Renal cortex interstitium (tissue), 15 donors: ENCODE measurements at places on chromosomes 1 and 21. TPM values are rescaled to one million over a fixed set of nuclear protein-coding genes. Genes with fewer than 3 reads are reported as not detected.
A peak's percentile ranks its signal among the peaks of the same experiment; 100 is the strongest.

DNA sequence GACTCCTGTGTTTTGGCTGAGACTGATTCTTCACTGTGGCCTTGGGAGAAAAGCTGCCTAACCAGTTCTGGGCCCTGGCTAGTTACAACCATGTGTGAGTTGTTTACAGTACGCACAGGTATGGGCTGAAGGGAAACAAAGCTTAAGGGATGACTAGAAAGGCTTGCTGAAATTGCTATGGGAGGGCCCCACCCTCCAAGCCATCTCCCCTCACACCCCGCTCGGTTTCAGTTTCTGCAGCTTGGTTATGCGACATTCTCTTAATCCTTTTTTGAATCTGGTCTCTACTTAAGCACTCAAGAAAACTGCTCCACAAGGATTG, 43.1 kb downstream of the PBX1 start:
- peak; percentile 41 for DNase-seq

ADAMTS5 gene
- polyA plus RNA-seq, result 23.0 TPM

DNA sequence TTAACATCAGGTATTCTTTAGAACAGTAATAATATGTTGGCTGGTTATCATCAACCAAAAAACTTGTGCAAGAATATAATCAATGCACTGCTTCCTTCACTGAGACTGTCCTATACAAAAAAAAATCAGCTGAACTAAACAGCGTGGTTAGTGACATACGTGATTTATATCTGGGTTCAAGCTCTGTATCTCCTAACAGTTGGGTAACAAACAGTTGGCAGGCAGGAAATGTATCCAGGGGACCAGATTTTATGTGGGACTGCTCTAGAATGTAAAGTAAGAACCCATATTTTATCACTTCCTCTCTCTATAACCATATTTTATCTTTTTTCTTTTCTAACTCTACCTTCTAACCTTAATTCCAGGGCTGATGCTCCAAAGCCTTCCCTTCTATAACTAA, 8.0 kb downstream of the ACBD6 start:
- DNase-seq, result no peak

DNA sequence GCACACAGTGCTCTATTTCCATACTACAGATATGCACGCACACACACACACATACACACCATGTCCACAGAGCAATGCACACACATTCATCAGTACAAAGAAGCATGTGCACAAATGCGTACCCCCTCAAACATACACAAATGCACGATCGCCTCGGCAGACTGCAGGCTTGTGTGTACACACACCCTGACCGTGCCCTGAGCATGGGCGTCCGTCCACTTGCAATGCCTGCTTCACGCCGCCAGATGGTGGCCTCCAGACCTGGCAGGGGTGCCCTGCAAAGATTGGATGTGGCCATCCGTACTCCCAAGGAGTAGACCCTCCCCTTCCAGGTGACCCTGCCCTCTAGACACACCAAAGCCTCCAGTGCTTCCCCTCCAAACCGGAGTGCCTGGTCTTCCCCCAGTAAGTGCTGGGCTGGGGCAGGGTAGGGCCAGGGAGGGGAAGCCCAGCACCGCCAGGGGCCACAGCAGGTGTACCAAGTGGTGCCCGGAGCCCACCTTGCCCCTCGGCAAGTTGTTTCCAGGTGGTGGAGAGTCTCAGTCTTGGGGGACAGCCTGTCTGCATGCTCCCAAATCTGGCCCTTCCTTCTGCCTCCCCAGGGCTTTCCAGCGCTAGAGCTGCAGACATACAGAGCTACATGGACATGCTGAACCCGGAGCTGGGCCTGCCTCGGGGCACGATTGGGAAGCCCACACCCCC, 20.6 kb downstream of the ESPN start:
- DNase-seq, result no peak

GRCh38 chr1:4306559-4307467, 347.6 kb upstream of the AJAP1 start:
- no peak for DNase-seq

EPHA10 gene
- polyA plus RNA-seq, result 0.10 TPM

CD1B gene
- not detected for polyA plus RNA-seq

AMY1A gene
- not detected for polyA plus RNA-seq

DNA sequence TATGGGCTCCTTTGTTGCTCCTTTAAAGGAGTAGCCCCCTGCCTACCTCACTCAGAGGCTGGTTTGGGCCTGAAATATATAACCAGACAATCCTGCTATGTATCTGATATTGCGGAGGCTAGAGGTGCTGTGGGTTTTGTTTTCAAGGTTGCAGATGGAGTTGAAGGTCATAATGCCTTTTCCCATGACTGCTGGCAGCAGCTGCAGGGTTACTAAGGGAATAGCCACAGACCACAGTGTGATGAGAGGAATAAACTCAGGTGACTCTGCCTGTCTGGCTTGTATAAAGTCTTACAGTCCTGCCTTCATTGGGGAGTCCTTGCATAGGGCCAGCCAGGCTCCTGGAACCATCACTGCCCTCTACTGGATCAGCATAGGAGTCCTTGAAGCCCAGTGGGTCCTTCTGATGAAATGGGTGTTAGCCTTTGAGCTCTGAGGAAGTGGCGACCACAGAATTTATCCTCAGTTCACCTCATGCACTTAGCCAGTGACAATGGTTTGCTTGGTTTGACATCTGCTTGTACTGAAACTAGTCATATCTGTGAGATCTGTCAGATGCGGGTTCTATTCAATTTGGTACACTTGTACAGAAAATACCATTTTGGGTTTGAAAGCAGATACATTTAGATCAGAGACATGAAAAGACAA, 174.4 kb upstream of the HMCN1 start:
- no peak for DNase-seq

DNA sequence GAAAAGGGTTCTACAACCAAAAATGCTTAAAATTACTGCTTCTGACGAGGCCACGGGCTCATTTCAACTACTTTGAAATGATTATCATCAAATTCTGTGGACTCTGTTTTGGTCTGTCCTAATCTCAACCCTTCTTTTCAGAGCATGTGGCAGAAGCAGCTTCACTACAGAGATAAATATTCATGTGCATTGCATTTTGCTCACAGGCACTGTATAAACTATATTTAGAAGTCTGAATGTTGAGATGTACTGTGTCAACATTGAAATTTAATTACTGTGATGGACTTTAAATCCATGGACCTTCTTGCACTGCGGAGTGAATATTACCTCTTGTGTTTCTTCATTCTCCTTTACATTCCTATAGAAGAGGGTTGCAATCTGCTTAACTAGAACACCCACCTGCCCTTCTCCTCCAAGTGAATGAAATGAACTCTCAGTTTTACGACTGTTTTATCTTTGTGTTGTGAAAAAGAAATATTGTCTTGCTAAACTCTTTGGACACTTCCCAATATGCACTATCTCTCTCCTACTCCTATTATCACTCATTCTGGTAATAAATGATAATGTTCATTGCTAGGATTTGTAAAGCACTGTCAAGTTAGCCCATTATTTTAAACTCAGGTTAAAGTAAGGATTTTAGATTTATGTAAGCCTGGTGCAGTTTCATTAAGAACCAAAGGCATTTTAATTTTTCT, 281.2 kb upstream of the ST6GALNAC5 start:
- no peak for DNase-seq

UCK2 gene
- polyA plus RNA-seq, result 21.1 TPM

DNA sequence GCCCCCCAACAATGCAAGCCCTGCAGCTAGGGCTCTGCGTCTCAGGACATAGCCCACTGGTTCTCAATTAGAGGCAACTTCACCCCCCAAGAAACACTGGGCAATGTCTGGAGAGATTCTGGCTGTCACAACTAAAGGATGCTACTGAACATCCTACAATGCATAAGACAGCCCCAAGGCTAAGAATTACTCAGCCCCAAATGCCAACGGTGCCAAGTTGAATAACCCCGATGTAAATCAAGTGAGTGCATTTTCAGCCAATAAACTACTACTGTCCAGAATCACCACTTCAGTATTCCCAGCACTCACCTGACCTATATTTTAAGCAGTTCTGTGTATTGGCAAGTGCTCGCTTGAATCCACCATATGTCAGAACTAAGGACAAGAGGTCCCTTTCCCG, 6.9 kb downstream of the RIPK4 start:
- no peak for DNase-seq

- no peak for DNase-seq
These were observed 51.4 kb upstream of the RGL1 start for GRCh38 chr1:183753464-183753891.

ZSCAN20 gene
- 5.4 TPM for polyA plus RNA-seq

DNA sequence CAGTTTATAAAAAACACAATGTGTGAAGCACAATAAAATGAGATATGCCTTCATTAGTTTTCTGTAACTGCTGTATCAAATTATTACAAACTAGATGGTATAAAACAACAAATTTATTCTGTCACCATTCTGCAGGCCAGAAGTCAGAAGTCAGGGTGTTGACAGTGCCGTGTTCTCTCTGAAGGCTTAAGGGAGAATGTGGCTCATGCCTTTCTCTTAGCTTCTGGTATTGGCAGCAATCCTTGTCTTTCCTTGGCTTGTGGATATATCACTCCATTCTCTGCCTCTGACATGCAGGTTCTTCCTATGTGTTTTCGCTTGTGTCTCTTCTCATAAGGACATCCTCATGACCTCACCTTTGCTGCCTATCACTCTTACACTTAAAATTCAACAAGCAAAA, 10.1 kb downstream of the NEK7 start:
- DNase-seq, result no peak

- no peak for DNase-seq
These were observed 111.3 kb downstream of the PATJ start for GRCh38 chr1:61853583-61853982.

DNA sequence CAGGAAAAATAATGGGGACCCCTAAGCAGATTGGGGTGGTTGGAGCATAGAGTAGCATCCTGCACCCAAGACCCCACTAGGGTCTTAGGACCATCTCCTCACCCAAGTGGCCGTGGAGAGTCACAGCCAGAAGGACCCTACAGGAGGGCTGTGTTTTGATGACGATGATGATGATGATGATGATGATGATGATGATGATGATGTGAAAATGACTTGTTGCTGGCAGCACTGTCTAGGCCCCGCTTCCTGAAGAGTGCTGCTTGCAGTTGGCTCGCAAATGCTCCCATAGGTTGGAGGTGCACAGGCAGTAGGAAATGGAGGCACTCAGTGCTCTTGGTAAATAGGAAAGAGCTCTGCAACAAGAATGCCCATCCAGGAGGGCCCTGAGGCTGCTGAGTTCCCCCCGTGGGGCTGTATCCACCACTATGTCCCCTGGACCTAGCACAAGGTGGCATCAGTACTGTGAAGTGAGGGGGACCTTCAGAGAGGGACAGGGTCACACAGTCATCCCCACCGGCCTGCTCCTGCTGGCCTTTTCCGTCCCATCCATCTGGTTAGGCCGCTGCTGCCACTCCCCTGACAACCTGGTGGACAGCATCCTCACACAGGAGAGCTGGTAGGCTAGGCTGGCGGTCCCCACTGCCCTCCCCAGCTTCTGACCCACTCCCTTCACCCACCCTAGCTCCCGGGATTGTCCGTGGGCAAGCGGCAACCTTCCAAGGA, 139.6 kb downstream of the FOXD2 start:
- no peak for DNase-seq

- no peak for DNase-seq
These were observed 10.9 kb upstream of the ELAVL4 start for GRCh38 chr1:50097791-50098190.
